Stimulated activated CD4-positive, alpha-beta T cell treated with anti-CD3 and anti-CD28 coated beads, Interleukin-1b, Interleukin-23, amount 100 ng/mL, for 1 hour (primary cell): ENCODE measurements at places on chromosomes 6 and 20.

- DNase-seq = no peak
These were observed 332.9 kb downstream of the COL12A1 start for GRCh38 chr6:74872754-74873476.

DNA sequence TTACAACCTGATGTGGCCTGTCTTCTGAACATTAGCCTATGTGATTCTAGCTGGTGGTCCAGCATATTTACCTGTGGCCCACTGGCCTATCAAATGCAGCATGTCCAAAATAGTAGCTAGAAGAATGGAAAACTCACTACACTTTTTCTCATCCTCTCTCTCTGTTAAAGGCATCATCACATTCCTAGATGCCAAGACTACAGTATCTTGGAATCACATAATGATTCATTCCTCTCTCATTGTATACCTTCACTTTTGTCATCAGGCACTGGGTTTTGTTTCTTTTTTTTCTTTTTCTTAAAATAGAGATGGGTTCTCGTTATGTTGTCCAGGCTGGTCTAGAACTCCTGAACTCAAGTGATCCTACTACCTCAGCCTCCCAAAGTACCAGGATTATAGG is 45.0 kb downstream of the FAM83B start:
- DNase-seq = no peak

- no peak for DNase-seq
These were observed 176.4 kb upstream of the CST7 start for GRCh38 chr20:24772667-24773066.

DNA sequence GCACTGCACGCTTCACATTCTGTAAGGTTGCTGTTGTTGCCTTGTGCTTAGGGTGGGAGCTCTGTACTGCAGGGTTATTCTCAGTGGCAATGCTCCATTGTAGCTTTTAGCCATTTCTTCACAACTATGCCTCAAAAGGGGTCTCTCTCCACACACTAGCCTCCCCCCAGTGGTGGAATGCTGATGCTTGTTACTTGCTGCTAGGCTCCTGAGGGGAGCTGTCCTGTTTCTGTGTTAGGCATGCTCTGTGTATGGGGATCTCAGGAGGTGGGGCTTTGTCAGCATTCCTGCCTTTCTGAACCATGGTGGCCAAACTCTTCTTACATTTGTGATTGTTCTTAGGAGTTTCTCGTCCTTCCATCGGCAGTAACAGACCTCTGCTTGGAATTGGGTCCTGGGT is 18.8 kb downstream of the TMEM170B start:
- no peak for DNase-seq

- no peak for DNase-seq
These were observed 10.0 kb downstream of the TRERF1 start for GRCh38 chr6:42441697-42442081.

DNA sequence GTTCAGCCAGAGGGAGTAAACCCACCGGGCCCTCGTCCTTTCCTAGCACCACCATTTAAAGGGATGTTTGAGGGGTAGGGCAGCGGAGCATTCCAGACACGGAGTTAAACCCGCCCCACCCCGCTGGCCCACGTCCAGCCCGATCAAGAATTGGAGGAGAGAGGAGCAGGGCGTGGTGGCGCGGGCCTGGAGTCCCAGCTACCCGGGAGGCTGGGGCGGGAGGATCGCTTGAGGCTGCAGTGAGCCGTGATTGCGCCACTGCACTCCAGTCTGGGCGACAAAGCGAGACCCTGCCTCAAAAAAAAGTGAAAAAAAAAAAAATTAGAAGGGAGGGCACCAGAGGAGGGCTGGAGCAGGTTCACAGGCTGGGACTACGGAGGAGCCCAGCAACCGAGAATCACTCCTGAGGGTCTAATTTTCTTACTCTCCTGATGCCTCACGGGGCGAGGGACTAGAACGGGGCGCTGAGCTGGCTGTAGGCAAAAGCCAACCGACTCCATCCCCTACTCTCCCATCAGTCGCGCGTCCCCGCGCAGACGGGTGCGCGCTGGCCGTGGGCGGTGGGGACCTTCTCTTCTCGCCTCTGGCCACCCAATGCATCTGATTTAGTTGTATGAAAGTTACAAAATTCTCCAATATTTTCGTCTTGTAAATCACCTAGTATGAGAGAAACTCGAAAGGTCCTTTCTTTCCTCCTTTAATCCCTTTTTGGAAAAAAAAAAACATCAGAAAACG is 6.1 kb upstream of the HSPA1B start:
- DNase-seq = no peak

DNA sequence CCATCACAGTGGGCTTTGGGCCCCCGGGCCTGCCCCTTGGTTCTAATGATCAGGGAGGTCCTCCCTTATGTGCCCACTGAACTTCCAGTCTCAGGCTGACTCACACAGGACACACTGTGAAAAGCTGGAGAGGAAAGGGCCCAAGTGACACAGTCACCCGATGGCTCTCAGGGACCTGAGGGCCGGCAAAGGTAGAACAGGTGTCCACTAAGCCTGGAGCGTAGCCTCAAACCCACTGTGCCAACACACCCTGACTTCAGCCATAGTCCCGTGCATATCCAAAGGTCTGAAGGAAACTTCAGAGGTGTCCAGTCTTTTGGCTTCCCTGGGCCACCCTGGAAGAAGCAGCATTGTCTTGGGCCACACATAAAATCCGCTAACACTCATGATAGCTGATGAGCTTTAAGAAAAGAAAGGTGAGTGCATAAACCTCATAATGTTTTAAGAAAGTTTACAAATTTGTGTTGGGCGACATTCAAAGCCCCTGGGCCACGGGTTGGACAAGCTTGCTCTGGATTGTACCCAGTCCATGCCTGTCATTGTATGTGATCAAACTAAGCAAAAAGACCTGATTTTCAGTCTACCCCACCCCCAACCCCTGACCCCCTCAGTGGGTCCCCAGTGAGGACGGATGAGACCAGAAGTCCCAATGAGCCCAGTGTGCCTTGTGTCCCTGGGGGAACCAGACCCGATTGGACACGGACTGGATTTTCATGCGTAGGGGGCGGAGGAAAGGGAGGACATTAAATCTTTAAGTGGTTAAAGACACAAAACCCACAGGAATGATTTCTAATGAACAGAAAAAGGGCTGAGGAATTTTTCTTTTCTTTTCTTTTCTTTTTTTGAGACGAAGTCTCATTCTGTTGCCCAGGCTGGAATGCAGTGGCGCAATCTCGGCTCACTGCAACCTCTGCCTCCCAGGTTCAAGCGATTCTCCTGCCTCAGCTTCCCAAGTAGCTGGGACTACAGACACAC is 6.1 kb downstream of the RAMACL start:
- no peak for DNase-seq

DNA sequence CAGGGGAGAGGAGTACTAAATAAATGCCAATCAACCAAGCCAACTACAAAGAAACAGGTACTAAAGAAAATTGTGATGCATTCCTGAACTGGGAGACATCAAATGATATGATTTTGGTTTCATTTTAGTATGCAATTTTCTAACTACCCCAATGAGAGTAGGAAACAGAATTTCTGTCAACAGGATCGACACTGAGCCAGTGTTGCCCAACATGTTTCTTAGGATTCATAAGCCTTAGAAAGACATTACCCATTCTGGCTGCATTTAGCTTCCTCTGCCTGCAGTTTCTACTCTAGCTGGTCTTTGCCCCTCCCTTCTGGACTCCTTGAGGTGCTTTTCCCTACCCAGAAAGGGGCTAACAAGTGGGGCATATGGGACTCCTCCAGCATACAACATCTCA is 49.8 kb downstream of the KCTD20 start:
- DNase-seq = no peak

GRCh38 chr20:42485556-42485955 is 704.1 kb downstream of the PTPRT start:
- DNase-seq = no peak

DNA sequence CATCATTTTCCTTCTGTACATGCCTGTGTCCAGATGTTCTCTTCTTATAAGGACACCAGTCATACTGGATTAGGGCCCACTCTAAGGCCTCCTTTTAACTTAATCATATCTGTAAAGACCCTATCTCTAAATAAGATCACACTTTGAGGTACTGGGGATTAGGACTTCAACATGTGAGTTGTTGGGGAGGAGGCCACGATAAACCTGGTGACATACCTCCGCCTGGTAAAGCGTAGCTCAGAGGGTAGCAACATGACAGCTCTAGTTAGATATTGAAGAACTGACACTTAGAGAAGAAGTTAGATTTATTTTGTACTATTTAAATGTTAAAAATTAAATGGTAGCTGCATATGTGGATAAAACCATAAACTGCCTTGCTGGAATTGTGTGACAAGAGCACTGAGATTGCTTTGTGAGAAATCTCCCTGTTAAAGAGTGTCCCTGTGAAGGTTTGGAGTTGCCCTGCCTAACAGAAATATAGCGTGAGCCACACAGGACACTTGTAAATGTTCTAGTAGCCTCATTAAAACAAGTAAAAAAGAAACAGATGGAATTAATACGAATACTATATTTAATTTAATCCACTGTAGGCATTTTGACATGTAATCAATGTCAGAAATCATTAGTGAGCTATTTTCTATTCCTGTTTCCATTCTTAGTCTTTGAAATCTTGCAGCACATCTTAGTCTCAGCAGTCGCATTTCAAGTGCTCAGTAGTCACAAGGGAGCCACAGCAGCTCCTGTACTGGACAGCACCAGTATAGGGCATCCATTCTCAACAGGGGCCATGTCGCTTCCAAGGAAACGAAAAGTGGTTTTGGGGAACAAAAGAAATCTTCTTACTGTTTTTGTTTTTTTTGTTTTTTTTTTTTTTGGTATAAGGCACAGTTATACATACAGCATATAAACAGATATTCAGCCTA is 13.4 kb downstream of the PLCB1 start:
- no peak for DNase-seq

GRCh38 chr6:34278833-34279232 is 30.0 kb upstream of the SMIM29 start:
- no peak for DNase-seq

- DNase-seq = no peak
These were observed 69.0 kb downstream of the AFG1L start for GRCh38 chr6:108363889-108364313.

- DNase-seq = no peak
These were observed 2.3 kb downstream of the PEDS1 start for GRCh38 chr20:50151034-50151743.

DNA sequence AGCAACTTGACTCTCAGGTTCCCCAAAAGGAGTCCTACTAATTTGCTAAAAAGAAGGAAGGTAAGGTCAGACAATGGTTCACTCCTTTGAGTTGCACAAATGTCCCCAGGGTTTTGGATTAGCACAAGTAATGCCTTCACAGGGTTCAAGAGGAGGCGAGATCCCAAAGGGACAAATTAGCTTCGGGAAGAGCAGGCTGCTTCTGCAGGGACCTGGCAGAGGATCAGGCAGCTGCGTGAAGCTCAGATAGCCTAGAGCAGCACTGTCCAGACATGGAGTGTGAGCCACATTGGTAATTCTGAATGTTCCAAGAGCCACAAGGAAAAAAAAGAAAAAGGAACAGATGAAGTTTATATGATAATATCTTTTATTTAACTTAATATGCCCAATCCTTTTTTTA is 115.4 kb downstream of the CFAP61 start:
- DNase-seq = no peak

GRCh38 chr20:23753589-23753988 is 2.9 kb upstream of the CST1 start:
- DNase-seq = no peak

DNA sequence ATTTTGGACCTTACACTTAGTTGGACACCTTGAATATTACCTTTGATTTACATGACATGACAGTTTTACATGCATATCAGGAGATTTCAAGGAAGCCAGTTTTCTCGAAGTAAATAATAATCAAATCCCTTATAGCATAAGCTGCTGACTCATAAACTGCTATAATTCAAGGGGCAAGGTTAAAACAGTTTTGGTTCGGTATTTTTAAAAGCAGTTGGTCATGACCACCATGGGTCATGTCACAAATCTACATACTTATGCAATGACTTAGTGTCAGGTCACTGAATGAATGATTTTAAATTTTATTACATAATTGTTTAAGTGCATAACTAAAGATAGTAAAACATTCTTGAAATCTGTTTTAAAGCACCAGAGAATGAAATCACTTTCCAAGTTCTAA is 158.0 kb downstream of the DST start:
- no peak for DNase-seq

- no peak for DNase-seq
These were observed 58.6 kb downstream of the GFOD1 start for GRCh38 chr6:13428583-13429405.

DNA sequence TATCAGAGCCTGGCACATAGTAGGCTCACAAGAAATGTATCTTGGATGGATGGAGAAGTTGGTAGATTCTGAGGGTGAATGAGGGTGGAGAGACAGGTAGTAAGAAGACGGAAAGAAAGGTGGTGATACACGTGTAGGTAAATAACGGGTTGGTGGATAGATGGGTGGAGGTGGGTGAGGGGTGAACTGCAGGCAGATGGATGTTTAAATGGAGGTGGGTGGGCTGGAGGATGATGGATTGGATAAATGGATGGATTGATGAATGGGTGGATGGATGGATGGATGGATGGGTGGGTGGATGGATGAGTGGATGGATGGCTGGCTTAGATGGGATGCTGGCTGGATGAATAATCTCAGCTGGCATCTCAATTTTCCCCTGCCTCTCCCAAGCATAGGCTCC is 9.9 kb downstream of the CDH22 start:
- DNase-seq = no peak

DNA sequence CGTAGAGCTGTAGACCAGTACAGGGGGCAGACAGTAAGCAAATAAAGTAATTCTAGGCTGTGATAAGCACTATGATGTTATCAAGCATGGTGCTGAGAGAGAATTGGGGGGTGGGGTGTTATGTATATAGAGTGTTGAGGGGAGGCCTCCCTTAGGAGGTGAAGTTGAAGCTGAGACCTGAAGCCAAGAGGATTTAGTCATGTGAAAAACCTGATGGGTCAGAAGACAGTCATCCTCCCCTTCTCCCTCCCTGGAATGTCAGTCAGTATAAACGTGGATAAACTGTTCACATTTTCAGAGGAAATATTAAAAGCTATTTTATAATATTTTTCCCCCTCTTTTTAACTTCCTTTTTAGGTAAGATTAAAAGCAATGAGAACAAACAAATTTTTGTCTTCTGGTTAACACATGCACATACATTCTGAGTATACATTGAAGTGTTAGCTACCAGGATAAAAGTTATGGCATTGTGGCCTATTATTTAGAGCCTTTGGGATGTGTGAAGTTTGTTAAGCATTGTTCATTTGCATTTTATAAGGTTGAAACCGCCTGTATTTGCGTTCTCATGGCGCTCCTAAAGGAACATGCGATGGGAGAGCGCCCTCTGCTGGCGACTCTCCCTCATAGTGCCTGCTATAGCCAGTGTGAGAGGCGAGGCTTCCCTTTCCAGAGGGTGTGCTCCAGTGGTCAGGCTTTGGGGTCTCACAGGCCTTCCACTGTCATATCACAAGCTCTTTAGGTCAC is 35.4 kb upstream of the MAPK13 start:
- peak; percentile 52 for DNase-seq

DNA sequence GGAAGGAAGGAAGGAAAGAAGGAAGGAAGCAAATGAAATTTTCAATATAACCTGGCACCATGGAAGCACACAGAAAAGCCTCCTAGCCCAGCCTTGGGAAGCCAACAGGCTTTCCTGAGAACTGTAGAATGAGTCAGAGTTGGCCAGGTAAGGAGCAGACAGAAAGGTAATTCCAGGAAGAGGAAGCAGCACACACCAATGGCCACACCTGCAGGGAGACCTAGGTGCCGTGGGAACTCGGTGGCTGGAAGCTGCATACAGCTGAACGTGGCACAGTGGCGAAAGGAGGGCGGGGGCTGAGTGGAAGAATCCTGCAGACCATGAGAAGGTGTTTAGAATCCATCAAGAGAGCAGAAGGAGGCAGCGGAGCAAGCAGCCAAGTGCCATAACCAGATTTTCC is 224.8 kb upstream of the RREB1 start:
- DNase-seq = no peak
